Stimulated activated memory B cell treated with anti-CD40 and anti-IgM and Interleukin-4, amounts not matched to agents 10 μg/mL and 1 μg/mL and 100 μg/mL, for 72 hours (primary cell): ENCODE measurements at places on chromosomes 5 and 9.
A peak's percentile ranks its signal among the peaks of the same experiment; 100 is the strongest.

- H3K4me3 ChIP-seq, result no peak overlapping the region
- H3K27me3 ChIP-seq, result no peaks in the 10 kb centered on the region
- no peaks in the 10 kb centered on the region for H3K36me3 ChIP-seq
These were observed 249.6 kb downstream of the IRX1 start for GRCh38 chr5:3845230-3845629.

- H3K36me3 ChIP-seq, result no peaks in the 10 kb centered on the region
- H3K27ac ChIP-seq, result no peak overlapping the region
- peaks cover 42% of the 10 kb centered on the region for H3K27me3 ChIP-seq
- ATAC-seq, result no peak
These were observed 732 bp downstream of the MARCHF11 start for GRCh38 chr5:16178745-16179372.

GRCh38 chr5:90408571-90409317, 812 bp downstream of the CETN3 start:
- no peaks in the 10 kb centered on the region for H3K27me3 ChIP-seq
- no peak for ATAC-seq
- no peak overlapping the region for H3K27ac ChIP-seq

DNA sequence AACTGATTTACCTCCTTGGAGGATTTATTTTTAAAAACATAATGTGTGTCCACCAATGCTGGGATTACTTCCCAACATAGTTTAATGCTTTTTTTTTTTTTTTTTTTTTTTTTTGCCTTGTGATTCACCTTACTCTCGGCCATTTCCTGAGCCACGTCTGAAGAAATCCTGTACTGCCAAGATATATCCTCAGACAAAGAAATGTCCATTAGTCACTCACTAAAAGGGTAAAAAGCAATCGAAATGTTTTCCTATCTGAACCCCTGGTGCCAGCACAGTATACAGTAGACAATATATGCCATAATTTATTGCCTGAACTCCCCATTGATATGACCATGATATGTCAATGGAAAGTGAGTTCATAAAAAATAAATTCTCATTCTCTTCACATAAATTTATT, 344.1 kb downstream of the BNC2 start:
- H3K4me3 ChIP-seq, result no peak overlapping the region
- no peaks in the 10 kb centered on the region for H3K36me3 ChIP-seq
- no peak overlapping the region for H3K27ac ChIP-seq
- no peaks in the 10 kb centered on the region for H3K4me1 ChIP-seq

DNA sequence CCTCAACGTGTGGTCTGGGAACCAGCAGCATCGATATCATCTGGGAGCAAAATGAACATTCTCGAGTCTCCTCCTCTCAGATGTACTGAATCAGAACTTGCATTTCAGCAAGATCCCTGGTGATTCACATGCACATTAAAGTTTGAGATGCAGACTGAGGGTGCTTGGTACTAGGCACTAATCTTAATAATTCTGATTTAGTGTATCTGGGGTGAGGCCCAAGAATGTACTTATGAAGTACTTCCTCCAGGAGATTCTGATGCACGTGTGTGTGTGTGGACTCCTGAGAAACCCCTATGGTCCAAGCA, 56.2 kb upstream of the EQTN start:
- H3K36me3 ChIP-seq, result peaks cover under 1% of the 10 kb centered on the region
- no peaks in the 10 kb centered on the region for H3K27me3 ChIP-seq
- no peak overlapping the region for H3K4me3 ChIP-seq
- no peak for ATAC-seq
- H3K4me1 ChIP-seq, result peaks cover 58% of the 10 kb centered on the region

DNA sequence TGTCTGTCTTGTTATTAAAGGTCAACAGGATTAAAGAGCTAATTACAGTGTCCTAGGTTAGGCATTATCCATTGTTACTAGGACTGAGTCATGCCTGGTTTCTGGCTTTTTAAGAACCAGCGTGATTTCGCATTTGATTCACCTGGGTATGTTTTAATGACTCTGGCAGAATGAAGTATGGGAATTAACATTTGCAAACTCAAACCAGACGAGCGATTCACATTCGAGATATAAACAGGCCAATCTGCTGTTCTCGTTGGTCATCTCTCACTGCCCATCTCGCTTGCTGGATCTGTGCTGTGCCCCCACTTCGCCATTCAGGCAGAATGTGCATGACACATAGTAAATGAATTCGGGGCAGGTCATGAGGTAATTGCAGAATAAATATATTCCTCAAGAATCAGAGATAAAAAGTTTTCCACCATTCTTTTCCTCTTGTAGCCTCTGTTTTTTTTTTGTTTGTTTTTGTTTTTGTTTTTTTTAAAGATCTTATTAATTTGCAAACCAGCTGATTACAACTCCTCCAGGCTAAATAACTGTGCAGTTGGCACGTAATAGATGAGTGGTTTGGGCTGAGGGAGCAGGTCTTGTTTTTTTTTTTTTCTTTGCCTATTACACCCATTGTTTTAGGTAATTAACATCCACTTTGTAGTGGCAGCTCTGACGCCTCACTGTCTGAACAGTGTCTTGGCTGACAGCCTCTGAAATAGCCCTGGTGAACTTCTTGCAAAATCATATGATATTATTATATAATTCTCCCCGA, 313.5 kb upstream of the MSX2 start:
- H3K4me3 ChIP-seq, result no peak overlapping the region
- H3K27ac ChIP-seq, result no peak overlapping the region
- no peaks in the 10 kb centered on the region for H3K4me1 ChIP-seq
- H3K36me3 ChIP-seq, result no peaks in the 10 kb centered on the region
- no peak for ATAC-seq

DNA sequence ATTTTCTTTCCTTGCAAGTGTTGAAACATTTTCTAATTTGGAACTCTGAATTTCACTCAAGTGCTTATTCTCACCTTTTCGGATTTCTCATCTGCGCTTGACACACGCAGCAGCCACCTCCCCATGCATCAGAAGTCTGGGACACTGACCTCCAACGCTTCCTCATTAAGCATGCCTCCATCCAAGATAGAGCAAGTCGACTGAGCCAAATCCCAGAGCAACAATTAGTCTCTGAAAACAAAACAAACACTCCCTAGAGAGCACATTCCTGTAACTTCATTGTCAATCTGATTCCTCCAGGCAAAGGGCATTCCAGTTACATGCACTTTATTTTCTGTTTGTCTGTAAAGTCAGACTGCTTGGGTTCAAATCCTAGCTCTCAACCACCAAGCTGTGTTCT, 5.7 kb downstream of the CD180 start:
- H3K4me3 ChIP-seq, result peak overlapping the region; percentile 72
- H3K27me3 ChIP-seq, result no peaks in the 10 kb centered on the region
- peaks cover 96% of the 10 kb centered on the region for H3K4me1 ChIP-seq
- peak overlapping the region; percentile 90 for H3K27ac ChIP-seq
- no peak for ATAC-seq

GRCh38 chr9:34653151-34654072, 1.4 kb downstream of the IL11RA start:
- no peak for ATAC-seq
- no peak overlapping the region for H3K27ac ChIP-seq
- H3K27me3 ChIP-seq, result no peaks in the 10 kb centered on the region
- H3K4me1 ChIP-seq, result peaks cover 29% of the 10 kb centered on the region
- no peak overlapping the region for H3K4me3 ChIP-seq

DNA sequence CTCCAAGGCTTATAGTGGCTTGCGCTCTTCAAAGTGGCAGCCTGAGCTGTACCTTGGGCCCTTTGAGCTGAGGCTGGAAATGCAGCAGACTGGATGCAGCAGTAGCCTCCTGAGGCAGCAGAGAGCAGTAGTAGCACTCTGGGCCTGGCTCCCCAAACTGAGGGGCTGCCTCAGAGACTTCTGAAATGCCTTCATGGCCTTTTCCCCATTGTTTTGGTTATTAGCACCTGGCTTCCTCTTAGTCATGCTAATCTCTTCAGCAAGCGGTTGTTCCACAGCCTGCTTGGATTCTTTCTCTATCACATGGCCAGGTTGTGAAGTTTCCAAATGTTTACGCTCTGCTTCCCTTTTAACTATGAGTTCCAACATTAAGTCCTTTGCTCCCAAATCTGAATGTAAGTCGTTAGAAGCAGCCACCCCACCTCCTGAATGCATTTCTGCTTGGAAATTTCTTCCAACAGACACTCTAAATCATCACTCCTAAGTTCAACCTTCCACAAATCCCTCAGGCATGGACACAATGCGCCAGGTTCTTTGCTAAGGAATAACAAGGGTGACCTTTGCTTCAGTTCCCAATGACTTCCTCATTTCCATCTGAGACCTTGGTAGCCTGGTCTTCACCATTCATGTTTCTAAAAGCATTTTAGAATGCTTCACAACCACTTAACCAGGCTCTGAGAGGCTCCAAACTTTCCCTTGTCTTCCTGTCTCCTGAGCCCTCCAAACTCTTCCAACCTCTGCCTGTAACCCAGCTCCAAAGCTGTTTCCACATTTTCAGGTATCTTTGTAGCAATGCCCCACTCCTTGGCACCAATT, 145.8 kb downstream of the ZDHHC21 start:
- no peak overlapping the region for H3K27ac ChIP-seq
- no peaks in the 10 kb centered on the region for H3K4me1 ChIP-seq
- H3K27me3 ChIP-seq, result no peaks in the 10 kb centered on the region
- no peak for ATAC-seq

DNA sequence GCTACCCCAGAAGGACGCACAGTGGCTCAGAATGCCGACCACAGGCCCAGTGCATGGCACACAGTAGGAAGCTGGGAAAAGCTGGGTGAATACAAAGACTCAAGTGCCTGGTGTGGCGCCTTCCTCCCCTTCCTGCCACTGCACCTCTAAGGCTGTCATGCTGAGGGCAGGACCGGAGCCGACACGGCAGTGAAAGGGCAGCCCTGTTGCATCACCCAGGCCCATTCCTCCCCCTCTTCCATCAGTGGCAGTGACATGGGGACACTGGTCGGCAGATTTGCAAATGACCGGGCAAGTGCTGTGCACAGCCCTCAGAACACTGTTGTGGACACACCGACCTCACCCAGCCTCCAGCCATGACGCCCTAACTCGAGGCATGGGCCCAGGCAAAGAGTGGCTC, 84.0 kb downstream of the STK10 start:
- H3K4me3 ChIP-seq, result no peak overlapping the region
- no peak for ATAC-seq
- H3K27me3 ChIP-seq, result no peaks in the 10 kb centered on the region
- no peak overlapping the region for H3K27ac ChIP-seq
- peaks cover 22% of the 10 kb centered on the region for H3K4me1 ChIP-seq

- no peak overlapping the region for H3K4me3 ChIP-seq
- peak; percentile 48 for ATAC-seq
- H3K27me3 ChIP-seq, result peaks cover 6% of the 10 kb centered on the region
- no peak overlapping the region for H3K27ac ChIP-seq
These were observed 63.5 kb downstream of the ROR2 start for GRCh38 chr9:91886414-91887076.

DNA sequence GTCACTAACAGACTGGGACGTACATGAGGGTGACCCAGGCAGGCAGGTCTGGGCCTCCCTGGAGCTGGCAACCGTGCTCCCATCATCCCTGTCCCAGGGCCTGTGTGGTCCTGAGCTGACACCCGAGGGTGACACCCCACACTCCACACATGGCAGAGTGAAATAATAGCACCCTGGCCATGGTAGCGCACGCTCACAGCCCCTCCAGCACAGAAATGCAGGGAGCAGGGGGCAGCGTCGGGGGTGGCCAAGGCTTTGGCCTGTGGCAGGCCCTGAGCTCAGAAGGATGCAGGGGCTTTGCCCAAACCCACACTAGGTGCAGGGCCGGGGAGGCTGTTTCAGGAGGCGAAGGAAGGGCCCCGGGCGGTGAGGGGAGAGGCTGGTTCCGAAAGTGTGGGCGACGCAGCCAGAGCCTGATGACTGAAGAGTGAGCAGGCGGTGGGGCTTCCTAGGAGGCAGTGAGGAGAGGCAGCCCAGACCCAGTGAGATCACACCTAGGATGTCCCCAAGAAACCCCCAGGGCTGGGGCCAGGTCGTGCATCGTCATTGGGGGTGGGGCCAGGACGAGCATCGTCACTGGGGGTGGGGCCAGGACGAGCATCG, 12.9 kb downstream of the OR2V2 start:
- peak; percentile 83 for ATAC-seq
- peak overlapping the region; percentile 78 for H3K27ac ChIP-seq
- H3K4me1 ChIP-seq, result peaks cover 22% of the 10 kb centered on the region
- peak overlapping the region; percentile 90 for H3K4me3 ChIP-seq

DNA sequence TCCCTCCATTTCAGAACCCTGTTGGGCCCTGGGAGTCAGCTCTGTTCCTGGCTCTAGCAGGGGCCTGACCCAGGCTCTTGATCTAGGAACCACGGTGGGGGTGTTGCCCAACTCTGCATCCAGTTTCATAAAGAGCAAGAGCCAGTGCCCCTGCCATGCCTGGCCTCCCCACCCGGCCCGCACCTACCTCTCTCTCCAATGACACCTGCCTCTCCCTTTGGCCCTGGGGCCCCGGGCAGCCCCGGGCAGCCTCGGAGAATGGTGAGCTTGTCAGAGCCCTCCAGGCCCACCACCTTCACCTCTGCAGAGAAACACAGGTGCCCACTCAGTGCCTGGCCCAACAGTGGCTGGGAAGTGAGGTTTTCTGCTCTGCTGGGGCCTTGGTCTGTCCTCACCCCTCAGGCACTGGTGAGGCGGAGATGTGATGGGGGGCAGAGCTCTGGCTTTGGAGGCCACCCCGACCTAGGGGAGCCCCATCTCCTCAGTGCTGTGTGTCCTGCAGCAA, 1.5 kb downstream of the FCN1 start:
- ATAC-seq, result no peak
- H3K4me1 ChIP-seq, result no peaks in the 10 kb centered on the region
- H3K36me3 ChIP-seq, result no peaks in the 10 kb centered on the region
- H3K27ac ChIP-seq, result no peak overlapping the region

DNA sequence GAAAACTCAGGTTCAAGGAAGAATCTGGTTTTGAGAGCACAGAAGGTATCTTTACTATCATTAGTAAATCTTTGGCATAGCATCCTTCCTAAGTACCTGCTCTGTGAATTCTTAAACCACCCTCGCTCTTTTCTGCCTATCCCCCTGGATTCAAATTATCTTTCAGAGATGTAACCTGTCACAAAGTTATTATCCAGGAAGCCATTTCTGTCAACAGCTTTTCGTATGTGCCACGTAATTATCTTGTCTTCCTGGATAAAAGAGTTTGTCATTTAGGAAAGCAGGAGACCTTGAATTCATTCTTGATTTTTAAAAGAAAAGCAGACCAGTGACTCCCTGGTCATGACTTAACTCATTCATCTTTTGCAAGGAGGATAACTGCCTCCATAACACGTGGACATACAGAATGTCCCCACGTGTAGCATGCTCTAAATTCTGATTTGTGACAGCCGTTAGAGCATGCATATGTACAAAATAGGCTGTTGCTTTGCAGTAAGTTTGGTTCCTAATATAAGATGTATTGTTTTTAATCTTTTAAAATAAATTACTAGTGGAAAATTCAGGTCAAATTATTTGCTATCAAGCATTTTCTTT, 189.0 kb downstream of the TRIO start:
- H3K27ac ChIP-seq, result no peak overlapping the region
- peaks cover 34% of the 10 kb centered on the region for H3K4me1 ChIP-seq
- H3K36me3 ChIP-seq, result peaks cover 27% of the 10 kb centered on the region
- ATAC-seq, result no peak

- no peak for ATAC-seq
- no peak overlapping the region for H3K4me3 ChIP-seq
- no peaks in the 10 kb centered on the region for H3K36me3 ChIP-seq
- H3K27me3 ChIP-seq, result peaks cover 33% of the 10 kb centered on the region
- no peak overlapping the region for H3K27ac ChIP-seq
These were observed 20.6 kb upstream of the LAMC3 start for GRCh38 chr9:130988400-130988747.

GRCh38 chr5:36300191-36300926, 1.3 kb downstream of the RANBP3L start:
- no peak overlapping the region for H3K27ac ChIP-seq
- H3K4me3 ChIP-seq, result no peak overlapping the region
- no peaks in the 10 kb centered on the region for H3K36me3 ChIP-seq
- H3K27me3 ChIP-seq, result peaks cover 27% of the 10 kb centered on the region
- H3K4me1 ChIP-seq, result peaks cover 13% of the 10 kb centered on the region
